Aorta (tissue), 5 donors: ENCODE measurements at places on chromosomes 12 and 14.

- DNase-seq: no peak
Measured at GRCh38 chr12:67811437-67812361, 163.2 kb downstream of the DYRK2 start.

DNA sequence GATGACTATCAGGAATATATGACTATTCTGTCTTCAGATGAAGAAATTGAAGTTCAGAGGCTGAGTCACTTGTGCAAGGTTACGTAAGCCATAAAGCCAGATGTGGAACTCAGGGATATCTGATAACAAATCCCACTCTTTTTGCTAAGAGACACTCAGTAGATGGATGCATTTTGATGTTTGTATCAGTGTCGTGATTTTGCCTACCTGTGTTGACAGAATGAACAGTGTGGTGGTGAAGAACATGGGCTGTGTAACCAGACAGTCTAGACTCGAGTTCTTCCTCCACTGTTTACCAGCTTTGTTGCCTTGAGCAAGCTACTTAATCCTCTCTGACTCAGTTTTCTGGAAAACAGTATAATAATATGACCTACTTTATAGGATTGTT is 93.9 kb downstream of the DAAM1 start:
- no peak for DNase-seq

GRCh38 chr12:27785882-27786570 is 6.0 kb upstream of the MANSC4 start:
- no peak for DNase-seq

DNA sequence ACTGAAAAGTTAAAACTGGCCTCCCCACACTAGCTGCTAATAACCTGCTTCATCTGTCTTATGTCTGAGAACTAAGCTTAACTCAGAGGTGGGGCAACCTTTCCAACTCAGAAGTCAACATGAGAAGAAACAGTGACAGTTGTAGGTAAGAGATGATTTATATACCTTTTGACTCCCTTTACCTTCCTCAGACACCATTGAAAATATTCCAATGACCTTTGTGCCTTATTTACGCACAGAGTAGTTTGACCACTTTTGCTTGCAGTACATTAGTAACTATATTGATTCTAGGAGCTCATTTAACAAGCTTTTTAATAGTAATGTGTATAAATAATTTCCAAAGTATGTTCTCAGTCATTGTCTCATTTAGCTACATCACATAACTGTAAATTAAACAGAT is 77.6 kb downstream of the ALX1 start:
- no peak for DNase-seq

DNA sequence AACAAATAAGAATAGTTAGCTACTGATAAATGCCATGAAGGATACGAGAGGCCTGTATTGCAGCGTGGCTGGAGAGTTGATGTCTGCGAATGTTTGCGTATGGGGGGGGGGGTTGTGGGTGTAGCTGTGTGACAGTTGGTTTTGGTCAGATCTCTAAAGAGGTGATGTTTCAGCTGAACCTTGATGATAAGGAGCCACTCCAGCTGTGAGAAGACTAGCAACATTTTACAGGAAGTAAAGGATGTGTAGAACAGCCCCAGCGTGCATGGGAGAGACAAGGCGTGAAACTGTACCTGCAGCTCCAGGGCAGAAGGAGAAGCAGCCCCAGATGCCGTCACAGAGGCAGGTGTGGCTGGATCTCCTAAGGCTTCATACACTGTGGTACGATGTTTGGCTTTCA is 416.9 kb downstream of the TMEM132D start:
- DNase-seq: no peak
